Epithelial cell of alveolus of lung (primary cell): ENCODE measurements at places on chromosomes 11 and 22. TPM values are rescaled to one million over a fixed set of nuclear protein-coding genes. Genes with fewer than 3 reads are reported as not detected.

The MPST gene
- total RNA-seq, result 129 and 155 TPM in 2 replicates

The LPXN gene
- 4.3 and 7.6 TPM in 2 replicates for total RNA-seq

The OTOG gene
- not detected in 2 replicates for total RNA-seq

The PANX2 gene
- total RNA-seq, result 0.65 and 1.8 TPM in 2 replicates

The TRIM64 gene
- total RNA-seq, result not detected in 2 replicates

The FDXACB1 gene
- 0.88 and 3.1 TPM in 2 replicates for total RNA-seq

The GGT1 gene
- total RNA-seq, result 1.4 and 2.5 TPM in 2 replicates

The FOLH1 gene
- total RNA-seq, result 0.40 and 0.78 TPM in 2 replicates

The C11orf87 gene
- 0.13 TPM in 1 of 2 replicates, not detected in the other for total RNA-seq

The PKP3 gene
- 1.7 and 5.2 TPM in 2 replicates for total RNA-seq

The GGTLC2 gene
- not detected in 2 replicates for total RNA-seq

The TP53I11 gene
- total RNA-seq, result 58.2 and 64.2 TPM in 2 replicates

The PRG2 gene
- not detected in 2 replicates for total RNA-seq

The PLEKHA7 gene
- 1.1 and 1.7 TPM in 2 replicates for total RNA-seq

The PIK3IP1 gene
- total RNA-seq, result 20.8 and 22.3 TPM in 2 replicates
